ENCODE measurements at places on chromosomes 3 and 15. TPM values are rescaled to one million over a fixed set of nuclear protein-coding genes. Genes with fewer than 3 reads are reported as not detected.

The RPL14 gene
- 417 TPM for total RNA-seq

The PLA2G4E gene
- total RNA-seq, result not detected

The GNAT1 gene
- total RNA-seq, result not detected

The GP9 gene
- 0.32 TPM for total RNA-seq

The HOMER2 gene
- 0.32 TPM for total RNA-seq

The SKOR1 gene
- total RNA-seq, result not detected

The PP2D1 gene
- not detected for total RNA-seq

The GPR62 gene
- under 0.01 TPM for total RNA-seq

The SCAANT1 gene
- not detected for total RNA-seq

The GOLGA8Q gene
- not detected for total RNA-seq

The GOLGA6L7 gene
- total RNA-seq, result not detected

The SCG3 gene
- total RNA-seq, result not detected

The NUP210 gene
- total RNA-seq, result 34.3 TPM

The FILIP1L gene
- 22.5 TPM for total RNA-seq

The TXNRD3 gene
- 8.4 TPM for total RNA-seq

The POLR2H gene
- 165 TPM for total RNA-seq

The PLSCR5 gene
- total RNA-seq, result not detected

The MUC13 gene
- not detected for total RNA-seq

The LRRC49 gene
- total RNA-seq, result 10.0 TPM

The CHRM5 gene
- not detected for total RNA-seq

The MAGEL2 gene
- 0.32 TPM for total RNA-seq

The EOMES gene
- not detected for total RNA-seq

The BRPF1 gene
- 16.9 TPM for total RNA-seq

The PIGZ gene
- total RNA-seq, result 2.6 TPM

The FBXW12 gene
- total RNA-seq, result not detected

The ZFYVE19 gene
- total RNA-seq, result 21.4 TPM

The RTP3 gene
- not detected for total RNA-seq

The CLDN1 gene
- total RNA-seq, result not detected

The EFHB gene
- total RNA-seq, result not detected

The GABRG3 gene
- not detected for total RNA-seq

The TMPRSS7 gene
- not detected for total RNA-seq

The INSYN1 gene
- not detected for total RNA-seq

The MORC1 gene
- not detected for total RNA-seq

The SLC2A2 gene
- not detected for total RNA-seq

The CPLX3 gene
- not detected for total RNA-seq

The FEZF2 gene
- not detected for total RNA-seq

The SLC24A5 gene
- under 0.01 TPM for total RNA-seq

The CSPG4 gene
- total RNA-seq, result 1.2 TPM

The TM4SF4 gene
- not detected for total RNA-seq

The ROPN1B gene
- total RNA-seq, result not detected

The CD80 gene
- not detected for total RNA-seq

The MKRN2 gene
- total RNA-seq, result 47.1 TPM

The CPB1 gene
- total RNA-seq, result not detected

The GNAI2 gene
- total RNA-seq, result 452 TPM

The CCDC13 gene
- 1.3 TPM for total RNA-seq

The RGMA gene
- not detected for total RNA-seq

The TRPC1 gene
- 14.7 TPM for total RNA-seq

The GOLGA8H gene
- 2.3 TPM for total RNA-seq

The MRAS gene
- 7.4 TPM for total RNA-seq

The A4GNT gene
- not detected for total RNA-seq

The POC1A gene
- total RNA-seq, result 9.1 TPM

The LNP1 gene
- 3.2 TPM for total RNA-seq

The SPRED1 gene
- total RNA-seq, result 23.1 TPM

The CMTM7 gene
- 16.2 TPM for total RNA-seq

The CFAP92 gene
- total RNA-seq, result not detected

The ZNF502 gene
- 3.6 TPM for total RNA-seq

The MYL3 gene
- not detected for total RNA-seq

Data from epithelial cell of umbilical artery (primary cell).